Calu3 (cell line): ENCODE measurements at places on chromosomes 3 and 15. TPM values are rescaled to one million over a fixed set of nuclear protein-coding genes. Genes with fewer than 3 reads are reported as not detected.

DNA sequence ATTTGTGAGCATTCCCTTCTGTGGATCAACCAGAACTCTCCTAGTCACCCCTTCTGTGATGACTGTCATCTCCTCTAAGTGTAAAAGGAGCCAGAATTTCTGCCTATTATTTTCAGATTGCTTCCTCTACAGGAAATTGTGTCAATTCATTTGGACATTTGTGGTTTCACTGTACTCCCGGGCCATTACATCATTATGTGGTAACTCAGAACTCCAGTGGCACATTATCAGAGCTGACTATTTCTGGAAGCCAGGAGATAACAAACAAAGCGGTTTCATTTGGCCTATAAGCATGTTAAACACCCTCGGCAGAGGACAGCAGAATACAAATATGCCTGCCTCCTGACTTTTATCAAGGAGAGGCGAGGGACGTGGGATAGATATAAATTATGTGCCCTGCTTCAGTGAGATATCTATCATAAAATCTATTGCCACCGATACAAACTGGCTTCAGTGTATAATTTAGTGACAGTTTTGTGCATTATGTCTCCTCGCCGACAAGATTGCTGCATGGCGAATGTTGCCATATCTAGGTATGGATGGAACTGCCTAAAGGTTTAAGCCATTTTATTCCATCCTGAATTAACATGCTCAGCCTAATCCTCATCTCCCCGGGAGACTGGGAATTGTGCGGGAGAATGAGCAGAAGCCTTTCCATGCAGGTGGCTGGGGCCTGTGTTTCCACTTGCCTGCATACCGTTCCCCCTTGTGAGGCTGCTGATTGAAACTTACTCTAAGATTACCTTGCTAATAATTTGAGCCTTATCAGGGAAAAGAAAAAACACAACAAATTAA, 193.4 kb upstream of the SEMA6D start:
- no peaks in the 10 kb centered on the region for H3K27me3 ChIP-seq
- DNase-seq: no peak
- no peaks in the 10 kb centered on the region for H3K4me1 ChIP-seq
- no peaks in the 10 kb centered on the region for H3K36me3 ChIP-seq
- H3K4me3 ChIP-seq: no peak overlapping the region

GRCh38 chr15:93028632-93029213, 60.3 kb downstream of the RGMA start:
- peaks cover 56% of the 10 kb centered on the region for H3K36me3 ChIP-seq
- H3K4me3 ChIP-seq: no peak overlapping the region
- H3K4me1 ChIP-seq: peaks cover 23% of the 10 kb centered on the region
- no peaks in the 10 kb centered on the region for H3K27me3 ChIP-seq

- peak overlapping the region; percentile 76 for H3K27ac ChIP-seq
- H3K36me3 ChIP-seq: peaks cover 84% of the 10 kb centered on the region
- peak; percentile 30 for DNase-seq
- H3K4me3 ChIP-seq: peak overlapping the region; percentile 75
Observed at GRCh38 chr15:85583923-85584390, 203.6 kb downstream of the AKAP13 start.

SLC35G2 gene
- 31.0 and 31.4 TPM in 2 replicates for total RNA-seq

ANKRD63 gene
- total RNA-seq: 0.56 TPM in 1 of 2 replicates, not detected in the other

ADGRG7 gene
- 1.2 and 1.4 TPM in 2 replicates for total RNA-seq
